ENCODE measurements at places on chromosomes 11 and 22.

- no peak for DNase-seq
Measured at GRCh38 chr11:123384116-123384515, 46.0 kb upstream of the GRAMD1B start.

DNA sequence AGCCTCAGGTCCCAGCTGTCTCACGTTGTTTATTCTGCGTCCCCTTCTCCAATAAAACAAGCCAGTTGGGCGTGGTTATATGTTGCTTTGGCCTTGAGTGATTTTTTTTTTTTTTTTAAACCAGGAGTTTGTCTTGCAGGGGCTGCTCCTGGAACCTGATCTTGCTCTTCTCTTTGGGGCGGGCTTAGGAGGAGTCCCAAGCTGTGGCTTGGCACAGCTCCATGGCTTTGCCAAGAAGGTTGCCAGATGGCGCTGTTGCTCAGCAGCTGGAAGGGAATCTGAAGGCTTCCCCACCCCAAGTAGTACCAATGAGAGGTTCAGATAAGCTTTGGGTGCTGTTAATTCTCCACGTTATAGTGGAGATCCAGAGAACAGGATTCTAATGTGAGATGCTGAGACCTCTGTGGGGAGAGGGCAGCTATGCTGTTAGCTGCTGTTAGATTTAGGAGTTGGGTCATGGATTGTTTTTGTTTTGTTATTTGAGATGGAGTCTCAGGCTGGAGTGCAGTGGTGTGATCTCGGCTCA is 2.0 kb upstream of the FERMT3 start:
- DNase-seq = no peak

DNA sequence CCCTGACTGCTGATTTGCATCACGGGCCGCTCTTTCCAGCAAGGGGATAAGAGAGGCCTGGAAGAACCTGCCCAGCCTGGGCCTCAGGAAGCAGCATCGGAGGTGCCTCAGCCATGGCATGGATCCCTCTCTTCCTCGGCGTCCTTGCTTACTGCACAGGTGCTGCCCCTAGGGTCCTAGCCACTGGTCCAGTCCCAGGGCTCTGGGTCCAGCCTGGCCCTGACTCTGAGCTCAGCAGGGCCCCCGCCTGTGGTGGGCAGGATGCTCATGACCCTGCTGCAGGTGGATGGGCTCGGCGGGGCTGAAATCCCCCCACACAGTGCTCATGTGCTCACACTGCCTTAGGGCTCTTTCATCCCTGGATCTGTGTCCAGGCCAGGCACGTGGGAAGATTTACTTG is 7.0 kb upstream of the IGLL5 start:
- DNase-seq = no peak

GRCh38 chr11:79335681-79336080 is 105.1 kb downstream of the TENM4 start:
- DNase-seq = no peak

DNA sequence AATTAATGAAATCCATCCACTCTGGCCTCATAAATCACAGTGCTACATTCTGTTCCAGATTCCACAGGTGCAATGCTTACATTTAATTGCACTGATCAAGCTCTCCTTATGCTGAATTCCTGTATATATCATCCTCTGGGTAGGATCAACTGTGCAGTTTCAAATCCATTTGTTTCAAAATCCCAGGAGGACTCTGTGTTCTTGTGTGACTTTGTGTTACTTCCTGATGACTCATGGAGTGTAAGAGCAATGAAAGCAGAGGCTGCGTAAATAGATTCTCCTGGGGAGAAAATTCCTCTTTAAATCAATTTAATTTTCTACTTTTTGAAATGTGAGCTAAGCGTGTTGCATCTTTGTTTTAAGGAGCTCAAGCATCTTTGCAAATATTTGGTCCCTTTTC is 752.7 kb downstream of the METTL15 start:
- DNase-seq = no peak

DNA sequence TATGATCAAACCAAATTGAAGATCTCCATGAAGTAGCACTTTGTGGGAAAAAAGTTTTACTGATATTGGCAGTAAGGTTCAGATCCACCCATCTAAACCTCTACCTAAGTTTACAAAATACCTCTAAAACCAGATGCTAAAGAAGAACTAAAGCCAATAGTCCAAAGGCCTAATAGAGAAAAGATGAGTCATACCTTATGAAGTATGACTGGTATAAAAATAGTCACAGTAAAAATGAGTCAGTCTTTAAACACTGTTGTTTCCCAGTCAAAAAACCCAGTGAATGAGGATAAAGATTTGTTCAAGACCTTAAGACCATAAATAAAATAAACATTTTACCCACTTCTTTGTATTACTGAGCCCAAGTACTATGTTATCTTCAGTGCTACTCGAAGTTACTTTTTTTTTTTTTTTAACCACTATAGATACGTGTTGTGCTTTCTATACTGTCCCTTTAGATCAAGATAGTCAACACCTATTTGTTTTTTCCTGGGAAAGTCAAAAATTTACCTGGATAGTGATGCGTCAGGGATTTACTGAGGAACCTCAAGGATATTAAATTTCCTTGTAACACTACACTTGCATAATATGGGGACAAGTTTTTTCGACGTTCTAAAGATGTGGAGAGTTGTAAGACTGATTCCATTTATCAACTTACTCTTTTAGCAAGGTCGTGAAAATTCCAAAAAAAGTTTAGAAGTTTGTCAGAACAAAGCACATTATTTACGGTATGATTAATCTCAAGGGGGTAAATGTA is 87.3 kb downstream of the CCDC73 start:
- peak; percentile 31 for DNase-seq

DNA sequence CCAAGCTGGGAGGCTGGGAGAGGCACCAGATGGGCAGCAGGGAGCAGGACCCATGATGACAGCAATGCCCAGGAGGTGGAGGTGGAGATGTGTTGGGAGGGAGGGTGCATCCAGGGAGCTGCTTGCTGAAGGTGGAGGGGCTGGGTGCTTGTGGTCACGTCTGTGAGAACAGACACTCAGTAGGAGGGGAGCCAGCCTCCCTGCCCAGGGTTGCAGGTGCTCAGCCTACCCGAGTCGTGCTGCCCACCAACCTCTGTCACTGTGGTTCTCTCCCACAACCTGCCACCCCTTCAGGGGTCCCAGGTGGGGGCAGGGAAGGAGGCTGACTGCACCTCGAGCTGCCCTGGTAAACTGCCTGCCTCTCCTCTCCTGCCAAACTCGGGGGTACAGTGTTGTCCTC is 5.5 kb downstream of the PRDX5 start:
- DNase-seq = no peak

DNA sequence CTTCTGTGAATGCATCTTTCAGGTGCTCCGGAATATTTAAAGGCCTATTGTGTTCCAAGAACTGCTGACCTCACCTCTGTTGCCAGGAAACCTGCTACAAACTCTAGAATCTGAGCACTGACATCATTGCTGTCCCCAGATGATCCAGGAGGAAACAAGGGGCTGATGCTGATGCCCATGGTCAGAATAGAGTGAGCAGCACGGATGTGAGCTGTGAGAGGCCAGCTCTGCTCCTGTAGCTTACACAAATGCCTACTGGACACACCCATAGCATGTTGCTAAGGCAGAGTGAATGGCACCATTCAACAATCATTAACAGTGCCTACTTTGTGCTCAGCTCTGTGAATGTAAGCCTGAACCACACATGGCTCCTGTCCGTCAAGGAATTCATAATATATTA is 276.7 kb upstream of the API5 start:
- DNase-seq = no peak

DNA sequence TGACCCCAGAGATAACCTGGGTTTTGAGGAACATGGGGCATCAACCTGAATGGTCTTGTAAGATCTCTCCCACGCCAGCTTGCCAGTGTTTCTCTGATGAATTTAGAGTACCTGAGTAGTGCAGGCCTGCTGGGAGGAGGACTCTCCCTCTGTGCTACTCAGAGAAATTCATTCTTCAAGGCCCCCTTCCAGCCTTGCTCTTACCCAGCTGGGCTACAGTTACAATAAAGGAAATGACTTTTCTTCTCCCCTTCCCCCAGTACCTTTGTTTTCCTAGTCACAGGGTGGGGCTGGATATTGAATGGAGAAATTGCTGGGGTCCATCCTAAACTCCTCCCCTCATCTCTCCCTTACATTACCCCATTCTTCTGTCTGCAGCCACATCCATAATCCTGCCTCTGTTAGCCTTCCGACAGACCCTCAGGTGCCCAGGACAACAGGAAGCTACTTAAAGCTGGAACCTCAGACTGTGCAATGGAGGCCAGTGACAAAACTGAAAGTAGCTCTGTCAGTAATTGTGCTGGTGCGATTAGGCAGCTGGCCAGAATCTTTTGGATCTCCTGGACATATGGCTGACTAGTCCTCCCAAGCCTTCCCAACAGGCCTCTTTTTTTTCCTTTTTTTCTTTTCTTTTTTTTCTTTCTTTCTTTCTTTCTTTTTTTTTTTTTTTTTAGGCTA is 17.4 kb downstream of the LIMK2 start:
- DNase-seq = no peak

- DNase-seq = peak; percentile 9
Measured at GRCh38 chr22:41052661-41053490, 39.5 kb upstream of the EP300 start.

DNA sequence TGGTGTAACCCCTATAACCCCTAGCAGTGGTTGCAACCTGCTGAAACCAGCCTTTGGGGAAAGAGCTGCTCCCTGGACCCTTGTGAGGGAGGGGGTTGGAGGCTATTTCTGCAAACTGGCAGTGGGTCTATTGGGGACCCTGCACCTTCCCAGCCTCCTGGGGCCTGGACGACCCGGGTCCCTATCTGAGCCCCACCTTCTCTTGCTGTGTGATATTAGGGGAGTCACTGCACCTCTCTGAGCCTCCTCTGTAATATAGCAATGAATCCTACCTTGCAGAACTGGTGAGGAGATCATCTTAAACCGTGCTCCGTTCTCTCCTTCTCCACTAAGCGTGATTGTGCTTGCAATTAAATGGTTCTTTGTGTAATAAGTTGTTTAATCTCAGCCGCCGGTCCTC is 24.0 kb upstream of the MPPED1 start:
- DNase-seq = no peak

- peak; percentile 45 for DNase-seq
Measured at GRCh38 chr11:34075178-34075820, 23.8 kb downstream of the CAPRIN1 start.

DNA sequence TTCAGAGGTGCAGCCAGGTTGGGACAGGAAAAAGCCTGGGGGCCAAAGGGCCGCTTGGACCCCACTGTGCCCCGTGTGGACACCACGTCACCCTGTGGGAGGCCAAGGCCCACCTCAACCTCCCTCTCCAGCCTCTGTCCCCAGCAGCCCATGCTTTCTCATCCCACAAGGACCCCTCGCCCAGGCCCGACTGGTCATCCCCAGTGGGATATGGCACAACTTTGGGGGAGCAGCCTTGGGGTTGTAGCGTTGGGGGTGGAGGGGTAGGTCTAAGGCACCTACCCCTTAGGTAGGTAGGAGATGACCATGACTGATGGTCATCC is 44.0 kb downstream of the IGF2 start:
- DNase-seq = no peak
